ENCODE measurements at places on chromosomes 4 and X.
A peak's percentile ranks its signal among the peaks of the same experiment; 100 is the strongest.

DNA sequence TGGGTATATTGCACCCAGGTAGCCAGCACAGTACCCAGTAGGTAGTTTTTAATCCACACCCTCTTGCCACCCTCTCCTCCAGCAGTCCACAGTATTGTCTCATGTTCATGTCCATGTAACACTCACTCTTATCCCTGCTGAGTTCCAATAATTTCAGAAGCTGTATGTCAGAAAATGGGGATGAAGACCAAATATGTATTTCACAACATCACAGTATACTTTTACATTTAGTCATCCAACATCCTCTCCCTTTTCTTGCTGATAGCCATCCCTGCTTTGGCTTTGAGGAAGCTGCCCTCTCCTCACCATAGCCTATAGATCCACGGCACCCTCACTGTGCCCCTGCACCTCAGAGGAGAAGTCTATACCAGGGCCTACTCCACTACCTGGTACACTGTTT is 126.0 kb upstream of the LDB2 start:
- no peaks in the 10 kb centered on the region for H3K36me3 ChIP-seq
- H3K27me3 ChIP-seq = no peaks in the 10 kb centered on the region
- H3K4me1 ChIP-seq = no peaks in the 10 kb centered on the region
- H3K27ac ChIP-seq = no peak overlapping the region

DNA sequence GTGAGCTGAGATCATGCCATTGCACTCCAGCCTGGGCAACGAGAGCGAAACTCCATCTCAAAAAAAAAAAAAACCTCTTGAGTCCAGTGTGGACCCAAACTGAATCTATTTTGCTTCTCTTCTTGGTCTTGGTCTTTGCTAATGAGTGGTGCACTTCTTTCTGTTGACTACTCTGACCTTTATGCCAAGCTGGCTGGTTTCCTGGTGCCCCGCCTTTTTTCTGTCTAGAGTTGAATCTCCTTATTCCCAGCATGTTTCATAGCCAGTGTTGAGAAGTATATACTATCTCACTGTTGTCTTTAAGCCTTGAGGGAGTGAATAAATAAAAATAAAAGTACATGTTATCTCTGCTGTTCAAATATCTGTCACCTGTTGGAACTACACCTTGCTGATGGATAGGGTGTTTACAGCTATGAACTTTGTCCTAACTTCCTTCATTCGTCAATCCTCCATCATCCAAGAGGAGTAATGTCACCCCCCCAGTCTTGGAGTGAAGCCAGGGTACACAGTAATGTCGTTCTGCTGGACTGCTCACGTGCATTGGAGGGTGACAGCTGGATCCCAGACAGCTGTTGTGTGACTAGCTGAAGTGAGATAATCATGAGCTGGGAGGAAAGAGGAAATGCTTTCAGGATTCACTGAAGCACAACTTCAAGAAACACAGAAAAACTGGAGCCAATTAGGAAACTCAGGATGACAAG is 99.3 kb upstream of the PRKG2 start:
- no peak overlapping the region for H3K4me3 ChIP-seq
- H3K27ac ChIP-seq = no peak overlapping the region
- peaks cover 6% of the 10 kb centered on the region for H3K4me1 ChIP-seq
- DNase-seq = peak; percentile 59
- H3K27me3 ChIP-seq = peaks cover 3% of the 10 kb centered on the region
- H3K36me3 ChIP-seq = no peaks in the 10 kb centered on the region

DNA sequence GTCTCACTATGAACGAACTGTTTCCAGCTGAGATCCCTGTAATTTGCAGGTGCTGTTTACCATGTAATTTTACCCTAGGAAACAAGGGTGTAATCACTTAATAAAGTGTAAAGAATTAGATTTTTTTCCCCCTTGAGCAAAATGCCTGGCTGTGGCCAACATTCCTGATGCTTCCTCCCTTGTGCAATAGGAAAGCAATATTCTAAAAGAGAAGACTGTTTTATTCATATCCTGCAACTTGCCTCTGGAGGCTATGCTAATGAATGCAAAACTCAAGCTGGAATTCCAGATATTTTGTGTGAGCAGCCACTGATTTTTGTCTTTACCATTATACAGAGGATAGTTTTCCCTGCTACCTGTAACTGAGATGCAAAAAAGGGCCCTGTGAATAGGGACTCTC is 98.0 kb downstream of the AWAT2 start:
- DNase-seq = no peak
- H3K36me3 ChIP-seq = no peaks in the 10 kb centered on the region
- no peaks in the 10 kb centered on the region for H3K4me1 ChIP-seq
- H3K27me3 ChIP-seq = no peaks in the 10 kb centered on the region
- H3K4me3 ChIP-seq = no peak overlapping the region

DNA sequence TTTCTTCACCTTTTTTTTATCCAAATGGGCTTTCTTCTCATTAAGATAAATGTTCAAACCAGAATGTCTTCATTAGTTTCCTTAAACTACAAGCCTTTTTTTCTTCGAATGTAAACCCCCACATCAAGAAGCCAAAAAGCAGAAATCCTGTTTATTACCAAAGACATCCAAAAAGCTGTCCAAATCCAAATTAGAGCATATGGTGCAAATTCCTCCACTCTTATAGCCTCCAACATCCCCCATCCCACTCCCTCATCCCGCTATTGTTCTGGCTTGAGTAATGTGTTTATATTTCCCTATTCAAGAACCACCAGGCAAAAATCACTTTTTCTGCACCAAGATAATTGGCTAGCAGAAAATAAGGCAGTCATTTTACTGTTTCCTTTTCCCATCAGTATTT is 315.1 kb upstream of the ADGRL3 start:
- no peak overlapping the region for H3K4me3 ChIP-seq
- H3K4me1 ChIP-seq = no peaks in the 10 kb centered on the region
- no peak for DNase-seq
- H3K27ac ChIP-seq = no peak overlapping the region

- no peak overlapping the region for H3K4me3 ChIP-seq
- no peaks in the 10 kb centered on the region for H3K27me3 ChIP-seq
- no peak overlapping the region for H3K27ac ChIP-seq
- DNase-seq = no peak
- peaks cover 84% of the 10 kb centered on the region for H3K36me3 ChIP-seq
Observed at GRCh38 chr4:184400375-184400870, 73.9 kb downstream of the IRF2 start.

- peak; percentile 30 for DNase-seq
- peaks cover 12% of the 10 kb centered on the region for H3K36me3 ChIP-seq
- no peaks in the 10 kb centered on the region for H3K27me3 ChIP-seq
- H3K4me1 ChIP-seq = no peaks in the 10 kb centered on the region
- peak overlapping the region; percentile 58 for H3K4me3 ChIP-seq
Observed at GRCh38 chr4:184782731-184783373, 42.9 kb downstream of the ACSL1 start.

DNA sequence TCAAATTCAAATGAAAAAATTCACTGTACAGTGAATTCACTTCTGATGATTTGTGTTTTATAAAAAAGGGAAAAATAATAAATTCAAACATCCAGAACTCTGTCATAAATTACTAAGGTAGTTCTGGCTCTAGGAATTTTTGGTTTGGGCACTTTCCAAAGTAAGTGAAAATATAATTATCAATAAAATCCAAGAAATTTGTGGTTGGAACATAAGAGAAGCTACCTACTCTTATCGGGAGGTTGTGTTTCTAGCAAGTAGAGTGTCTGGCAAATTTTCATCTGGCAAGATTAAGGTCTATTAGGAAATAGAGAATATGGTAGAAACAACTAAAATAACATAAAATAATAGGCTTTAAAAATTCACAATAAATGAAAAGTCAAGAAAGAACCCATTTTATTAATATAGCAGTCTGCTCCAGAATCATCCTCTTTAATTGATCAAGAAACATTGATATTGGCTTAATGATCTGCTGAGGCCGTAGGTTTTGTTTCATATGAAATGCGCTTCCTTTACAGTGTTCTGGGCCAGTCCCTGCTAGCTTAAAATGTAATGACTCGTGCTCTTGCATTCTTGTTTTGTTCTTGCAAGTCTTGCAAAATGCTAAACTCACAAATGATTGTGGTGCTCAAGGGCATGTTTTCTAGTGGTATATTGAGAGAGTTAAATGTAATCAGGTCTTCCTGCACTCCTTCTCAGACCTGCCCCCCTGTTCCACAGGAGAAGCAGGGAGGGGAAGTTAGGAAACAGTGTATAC is 331.4 kb downstream of the RAPGEF2 start:
- peaks cover 9% of the 10 kb centered on the region for H3K4me1 ChIP-seq
- peaks cover 5% of the 10 kb centered on the region for H3K27me3 ChIP-seq
- DNase-seq = no peak
- H3K36me3 ChIP-seq = no peaks in the 10 kb centered on the region
- no peak overlapping the region for H3K4me3 ChIP-seq

- DNase-seq = no peak
- H3K27ac ChIP-seq = no peak overlapping the region
- H3K4me1 ChIP-seq = peaks cover 14% of the 10 kb centered on the region
- H3K4me3 ChIP-seq = peak overlapping the region; percentile 70
- H3K36me3 ChIP-seq = peaks cover 31% of the 10 kb centered on the region
Observed at GRCh38 chrX:153934148-153934761, 582 bp downstream of the NAA10 start.

- no peaks in the 10 kb centered on the region for H3K36me3 ChIP-seq
- H3K27ac ChIP-seq = no peak overlapping the region
- no peaks in the 10 kb centered on the region for H3K27me3 ChIP-seq
- no peak overlapping the region for H3K4me3 ChIP-seq
Observed at GRCh38 chr4:55742655-55743202, 76.9 kb upstream of the EXOC1L start.

GRCh38 chrX:48864210-48864609 is 28.8 kb upstream of the PCSK1N start:
- no peak overlapping the region for H3K4me3 ChIP-seq
- no peak overlapping the region for H3K27ac ChIP-seq
- DNase-seq = no peak
- H3K36me3 ChIP-seq = no peaks in the 10 kb centered on the region

DNA sequence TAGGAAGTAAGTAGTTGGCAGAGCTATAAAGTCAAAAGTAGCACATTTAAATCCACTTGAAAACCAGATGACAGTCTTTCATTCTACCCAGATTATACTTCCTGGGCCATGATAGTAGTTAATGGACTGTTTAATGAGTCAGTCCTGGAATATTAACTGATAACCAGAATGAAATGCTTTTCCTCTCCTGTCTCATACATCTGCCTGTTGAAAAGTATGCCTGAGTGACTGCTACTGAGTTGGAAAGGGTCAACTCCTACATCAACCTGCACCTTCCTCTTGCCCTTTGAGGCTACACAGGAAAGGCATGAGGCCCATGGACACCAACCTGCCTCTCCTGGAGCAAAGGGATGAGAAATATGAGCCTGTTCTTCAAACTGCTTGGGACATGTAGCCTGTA is 36.0 kb upstream of the COX7B2 start:
- no peak overlapping the region for H3K4me3 ChIP-seq
- no peaks in the 10 kb centered on the region for H3K36me3 ChIP-seq
- no peaks in the 10 kb centered on the region for H3K27me3 ChIP-seq
- DNase-seq = no peak

DNA sequence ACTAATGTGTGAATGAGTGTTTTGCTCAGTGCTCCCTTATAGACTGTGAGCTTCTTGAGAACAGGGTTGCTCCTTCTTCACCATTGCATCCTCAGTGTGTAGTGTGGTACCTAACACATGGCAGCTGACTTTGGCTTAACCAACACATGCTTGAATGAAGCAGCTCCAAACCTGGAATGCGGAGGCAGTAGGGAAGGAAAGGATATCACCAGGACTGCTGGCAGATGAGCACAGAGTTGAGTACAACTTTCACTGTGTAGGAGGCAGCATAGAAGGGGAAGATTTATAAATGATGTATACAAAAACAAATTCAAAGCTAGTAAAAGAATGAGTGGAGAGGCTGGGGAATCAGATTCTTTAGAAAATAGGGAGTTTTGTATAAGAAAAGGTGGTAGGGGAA is 174.3 kb downstream of the SLIT2 start:
- H3K36me3 ChIP-seq = no peaks in the 10 kb centered on the region
- H3K27me3 ChIP-seq = no peaks in the 10 kb centered on the region
- H3K4me3 ChIP-seq = no peak overlapping the region
- no peak for DNase-seq
- H3K27ac ChIP-seq = no peak overlapping the region
- no peaks in the 10 kb centered on the region for H3K4me1 ChIP-seq

DNA sequence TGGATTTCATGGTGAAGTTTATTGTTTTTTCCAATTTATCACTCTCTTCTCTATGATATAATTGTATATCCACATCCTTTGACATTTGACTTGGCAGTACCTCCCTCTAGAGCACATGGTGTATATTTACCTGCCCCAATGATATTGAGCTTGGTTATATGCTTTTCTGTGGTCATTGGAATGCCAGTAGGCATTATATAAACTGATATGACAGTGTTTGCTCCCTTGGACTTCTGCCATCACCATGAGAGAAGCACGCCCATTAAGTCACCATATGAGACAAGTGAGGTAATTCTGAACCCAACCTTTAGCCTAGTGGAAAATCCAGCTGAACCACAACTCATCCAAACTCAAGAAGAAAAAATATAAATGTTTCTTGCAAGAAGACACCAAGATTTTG is 2761.5 kb downstream of the ARAP2 start:
- H3K27me3 ChIP-seq = no peaks in the 10 kb centered on the region
- H3K4me1 ChIP-seq = no peaks in the 10 kb centered on the region
- H3K4me3 ChIP-seq = no peak overlapping the region
- H3K36me3 ChIP-seq = no peaks in the 10 kb centered on the region

GRCh38 chr4:80438016-80438415 is 102.5 kb downstream of the CFAP299 start:
- no peaks in the 10 kb centered on the region for H3K36me3 ChIP-seq
- H3K4me3 ChIP-seq = no peak overlapping the region
- H3K4me1 ChIP-seq = no peaks in the 10 kb centered on the region
- DNase-seq = peak; percentile 12
- no peaks in the 10 kb centered on the region for H3K27me3 ChIP-seq

DNA sequence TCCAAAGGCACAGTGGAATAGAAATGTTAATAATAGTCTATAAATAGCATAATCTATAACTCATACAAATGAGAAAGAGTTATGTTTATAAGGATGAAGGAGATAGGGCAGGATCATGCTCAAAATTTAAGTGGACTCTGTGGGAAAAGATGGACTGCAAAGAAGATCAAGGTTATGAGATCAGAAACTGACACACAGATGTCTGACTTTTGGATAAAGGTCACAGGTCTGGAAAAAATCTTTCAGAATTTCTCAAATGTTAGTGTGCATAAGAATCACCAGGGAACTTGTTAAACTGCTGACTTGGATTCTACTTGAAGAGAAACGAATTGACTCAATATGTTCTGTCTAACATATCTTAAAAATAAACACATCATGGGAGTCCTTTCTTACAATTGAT is 104.1 kb downstream of the FSTL5 start:
- no peak overlapping the region for H3K27ac ChIP-seq
- no peaks in the 10 kb centered on the region for H3K4me1 ChIP-seq
- H3K36me3 ChIP-seq = no peaks in the 10 kb centered on the region
- DNase-seq = no peak
- no peaks in the 10 kb centered on the region for H3K27me3 ChIP-seq

DNA sequence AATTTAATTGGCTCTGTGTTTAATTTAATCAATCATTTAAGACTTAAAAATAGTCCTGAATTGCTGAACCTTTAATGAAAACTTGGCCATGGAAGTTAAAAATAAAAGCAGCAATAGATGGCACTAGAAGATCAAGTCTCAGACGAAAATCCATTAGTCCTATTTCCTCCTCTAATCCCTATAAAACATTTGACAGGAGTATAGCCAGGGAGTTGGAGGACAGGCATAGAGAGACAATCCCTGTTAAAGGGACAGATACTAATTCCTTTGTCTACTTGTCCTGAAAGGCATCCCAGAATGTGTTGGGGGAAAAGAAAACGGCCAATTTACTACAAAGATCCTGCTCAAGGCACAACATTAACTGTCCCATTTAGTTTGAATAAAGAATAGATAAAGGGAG is 276.3 kb upstream of the TACR3 start:
- no peaks in the 10 kb centered on the region for H3K27me3 ChIP-seq
- no peaks in the 10 kb centered on the region for H3K4me1 ChIP-seq
- H3K4me3 ChIP-seq = no peak overlapping the region
- no peak overlapping the region for H3K27ac ChIP-seq

GRCh38 chr4:7366180-7366945 is 68.4 kb downstream of the PSAPL1 start:
- H3K36me3 ChIP-seq = no peaks in the 10 kb centered on the region
- no peaks in the 10 kb centered on the region for H3K4me1 ChIP-seq
- H3K27ac ChIP-seq = no peak overlapping the region
